ENCODE measurements at places on chromosomes 3 and 15.

GRCh38 chr3:170563712-170564423 is 22.0 kb downstream of the SLC7A14 start:
- peak; percentile 7 for DNase-seq

GRCh38 chr15:99618941-99619411 is 53.2 kb downstream of the MEF2A start:
- no peak for DNase-seq

DNA sequence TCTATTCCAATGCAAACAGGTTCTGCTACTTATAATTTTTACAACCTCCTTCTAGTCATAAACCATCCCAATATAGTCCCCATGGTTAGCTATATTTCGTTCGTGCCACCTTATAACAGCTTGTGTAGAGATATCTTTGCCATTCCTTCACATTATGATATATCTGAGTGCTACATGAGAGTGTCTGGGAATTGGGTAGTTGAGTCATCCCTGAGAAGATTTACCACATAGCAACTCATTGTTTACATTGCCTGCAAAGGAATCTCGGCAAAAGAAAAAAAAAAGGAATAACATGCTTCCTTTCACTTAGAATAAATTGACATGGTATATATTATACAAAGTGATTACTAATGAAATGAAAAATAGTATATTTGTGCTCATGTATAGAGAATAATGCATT is 86.0 kb upstream of the VGLL3 start:
- no peak for DNase-seq

DNA sequence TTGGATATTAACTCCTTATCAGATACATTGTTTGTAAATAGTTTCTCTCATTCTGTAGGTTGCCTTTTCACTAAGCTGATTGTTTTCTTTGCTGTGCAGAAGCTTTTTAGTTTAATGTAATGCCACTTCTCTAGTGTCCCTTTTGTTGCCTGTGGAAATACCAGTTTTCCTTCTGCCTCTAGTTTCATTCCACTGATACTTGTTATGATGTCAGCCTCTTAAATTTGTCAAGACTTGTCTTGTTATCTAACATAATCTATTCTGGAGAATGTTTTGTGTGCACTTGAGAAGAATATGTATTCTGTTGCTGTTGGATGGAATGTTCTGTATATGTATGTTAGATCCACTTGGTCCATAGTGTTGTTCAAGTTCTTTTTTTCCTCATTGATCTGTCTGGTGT is 18.0 kb upstream of the CEP152 start:
- no peak for DNase-seq

GRCh38 chr3:175495331-175495730 is 636.2 kb downstream of the NAALADL2 start:
- peak; percentile 40 for DNase-seq

DNA sequence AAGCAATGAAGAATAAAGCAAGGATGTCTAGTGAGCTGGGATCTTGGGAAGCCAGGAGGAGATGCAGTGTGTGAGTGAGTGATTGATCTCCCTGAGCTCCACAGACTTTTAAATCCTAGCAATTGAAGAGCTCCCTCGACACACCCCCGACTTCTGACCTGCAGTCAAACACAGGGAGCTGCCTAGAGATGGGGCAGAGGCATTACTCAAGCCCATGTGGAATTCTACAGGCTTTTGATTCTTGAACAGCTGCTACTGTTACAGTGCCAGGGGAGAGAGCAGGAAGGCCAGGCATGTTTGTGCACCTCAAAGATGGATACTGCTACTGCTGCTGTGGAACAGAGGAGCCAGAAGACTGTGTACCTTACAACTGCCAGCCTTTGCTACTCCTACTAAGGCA is 1403.1 kb upstream of the ALCAM start:
- no peak for DNase-seq

GRCh38 chr15:70508561-70509281 is 254.6 kb downstream of the UACA start:
- DNase-seq, result peak; percentile 88

DNA sequence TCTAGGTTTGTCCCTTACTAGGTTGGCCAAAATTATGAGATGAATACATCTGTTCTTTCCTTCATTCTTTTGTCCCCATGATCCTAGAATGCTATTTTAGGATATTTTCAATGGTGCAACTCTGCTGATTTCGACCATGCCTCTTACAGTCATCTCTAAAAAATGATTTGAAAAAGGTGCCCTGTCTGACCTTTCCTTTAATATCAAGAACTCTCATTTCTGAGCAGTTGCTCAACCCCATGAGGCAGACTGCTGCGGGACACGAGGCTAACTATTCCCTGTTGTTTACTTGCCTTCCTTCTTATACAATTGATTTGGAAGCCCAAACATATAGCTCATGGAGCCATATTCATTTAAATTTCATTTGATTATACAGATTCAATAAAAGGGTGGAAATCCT is 14.6 kb downstream of the PLSCR2 start:
- no peak for DNase-seq

DNA sequence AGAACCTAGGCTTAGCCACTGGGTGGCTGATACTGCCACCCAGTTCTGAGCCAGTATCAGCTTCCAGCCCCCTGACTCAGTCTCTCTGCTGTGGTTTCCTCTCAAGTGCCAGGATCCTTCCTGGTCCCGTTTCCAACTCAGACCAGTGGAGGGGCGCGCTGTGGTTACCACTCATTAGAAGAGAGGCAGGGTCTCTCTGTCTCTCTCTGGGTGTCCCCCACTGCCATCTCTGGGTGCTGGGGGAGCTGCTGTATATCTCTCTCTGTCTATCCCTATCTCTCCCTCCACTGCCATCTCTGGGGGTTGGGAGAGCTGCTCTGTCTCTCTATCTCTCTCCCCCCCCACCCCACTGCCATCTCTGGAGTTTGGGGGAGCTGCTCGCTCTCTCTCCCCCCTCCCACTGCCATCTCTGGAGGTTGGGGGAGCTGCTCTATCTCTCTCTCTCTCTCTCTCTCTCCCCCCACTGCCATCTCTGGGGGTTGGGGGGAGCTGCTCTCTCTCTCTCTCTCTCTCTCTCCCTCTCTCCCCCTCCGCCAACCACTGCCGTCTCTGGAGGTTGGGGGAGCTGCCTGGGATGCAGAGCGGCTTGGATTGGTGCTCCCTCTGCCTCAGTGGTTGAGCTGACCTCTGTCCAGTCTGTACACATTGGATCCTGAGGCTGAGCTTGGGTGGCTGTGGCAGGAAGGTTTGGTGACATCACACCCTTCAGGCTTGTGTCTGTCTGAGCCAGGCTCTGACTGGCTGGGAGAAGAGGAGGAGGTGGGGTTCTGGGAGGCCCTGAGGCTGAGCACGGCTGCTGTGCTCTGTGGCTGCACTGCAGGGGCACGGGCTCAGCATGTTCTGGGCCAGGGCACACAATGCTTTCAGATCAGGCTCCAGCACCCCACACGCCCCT is 98.9 kb downstream of the APBA2 start:
- no peak for DNase-seq

DNA sequence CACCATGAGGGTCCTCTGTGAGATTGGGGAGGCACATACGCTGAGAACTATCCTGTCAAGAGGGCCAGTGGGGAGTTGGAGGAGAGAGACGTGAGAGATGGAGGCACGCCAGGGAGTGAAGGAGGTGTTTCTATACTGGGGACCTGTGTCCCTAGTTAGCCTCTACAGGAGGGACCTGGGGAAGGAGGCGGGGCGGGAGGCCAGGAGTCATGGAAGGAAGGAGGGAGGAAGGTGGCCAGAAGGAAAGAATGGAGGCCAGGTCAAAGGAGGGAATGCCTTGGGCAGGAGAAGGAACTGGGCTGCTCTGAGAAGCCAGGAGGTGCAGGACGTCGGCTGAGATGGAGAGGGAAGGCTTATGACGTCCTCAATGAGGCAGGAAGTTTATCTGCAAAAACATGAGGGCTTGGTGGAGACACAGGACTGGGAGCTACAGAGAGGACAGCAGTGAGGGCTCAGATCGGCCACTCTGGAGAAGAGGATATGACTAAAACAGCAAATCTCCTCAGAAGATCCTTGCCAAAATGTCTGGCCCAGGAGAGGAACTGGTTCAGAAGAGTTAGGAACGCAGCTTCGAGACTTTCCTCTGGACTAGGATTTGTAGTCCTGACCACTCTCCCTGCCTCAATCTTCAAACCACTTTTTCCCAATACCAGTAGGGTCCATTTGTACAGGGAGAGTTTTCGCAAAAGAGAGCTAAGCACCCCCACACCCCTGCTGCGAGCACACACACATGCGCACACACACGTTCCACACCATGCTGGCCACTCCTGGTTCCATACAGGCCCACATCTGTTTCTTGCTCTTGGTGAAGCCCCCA is 59.9 kb downstream of the ADCY5 start:
- DNase-seq, result no peak

DNA sequence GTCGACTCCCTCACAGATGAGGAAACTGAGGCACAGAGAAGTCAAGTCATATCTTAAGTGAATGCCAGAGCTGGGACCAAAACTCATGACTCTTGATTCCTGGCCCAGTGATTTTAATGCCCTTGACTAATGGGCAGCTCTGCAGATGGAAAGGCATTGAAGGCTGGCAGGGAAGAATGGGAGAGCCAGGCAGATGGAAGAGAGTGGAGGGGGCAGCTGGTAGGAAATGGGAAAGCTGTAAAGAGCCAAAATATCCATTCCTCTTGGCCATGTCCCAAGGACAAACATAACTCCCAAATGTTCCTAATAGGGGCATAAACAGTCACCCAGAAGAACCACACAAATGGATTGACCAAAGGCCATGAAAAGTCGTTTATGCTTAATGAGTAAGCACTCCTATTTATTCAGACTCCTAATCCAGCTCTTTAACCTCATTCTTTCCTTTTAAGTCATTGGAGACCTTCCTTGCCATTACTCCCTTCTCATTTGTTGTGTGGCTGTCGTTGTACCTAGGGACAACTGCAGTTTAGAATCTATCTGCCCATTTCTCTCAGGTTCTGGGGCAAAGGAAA is 330.5 kb upstream of the ROPN1 start:
- no peak for DNase-seq

DNA sequence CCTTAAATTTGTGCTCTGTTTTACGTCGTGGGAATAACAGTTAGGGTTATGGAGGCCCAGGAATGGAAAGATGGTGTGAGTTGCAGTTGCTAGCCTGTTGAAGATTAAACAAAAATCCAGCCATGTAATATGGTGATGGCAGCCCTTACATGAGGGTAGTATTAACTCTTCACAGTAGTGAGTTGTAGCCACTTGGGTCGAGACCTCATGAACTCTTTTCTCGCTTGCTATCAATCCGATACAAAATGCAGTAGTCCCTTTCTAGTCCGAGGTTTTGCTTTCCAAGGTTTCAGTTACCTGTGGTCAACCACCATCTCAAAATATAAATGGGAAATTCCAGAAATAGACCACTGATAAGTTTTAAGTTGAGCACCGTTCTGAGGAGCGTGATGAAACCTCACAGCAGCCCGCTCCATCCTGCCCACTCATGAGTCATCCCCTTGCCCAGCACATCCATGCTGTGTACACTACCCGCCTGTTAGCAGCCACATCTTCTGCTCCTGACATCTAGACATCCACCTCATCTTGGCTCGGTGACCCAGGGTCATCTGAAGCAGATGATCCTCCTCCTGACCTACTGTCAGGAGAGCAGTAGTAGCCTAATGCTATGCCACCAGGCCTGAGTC is 177.9 kb downstream of the CDIN1 start:
- DNase-seq, result no peak

GRCh38 chr15:81653259-81653658 is 279.2 kb upstream of the TMC3 start:
- no peak for DNase-seq

GRCh38 chr3:28637742-28638141 is 289.1 kb upstream of the AZI2 start:
- no peak for DNase-seq

- peak; percentile 74 for DNase-seq
Observed at GRCh38 chr3:157493627-157494550, 9.3 kb downstream of the VEPH1 start.

- no peak for DNase-seq
Observed at GRCh38 chr3:20914310-20914709, 728.3 kb upstream of the SGO1 start.

DNA sequence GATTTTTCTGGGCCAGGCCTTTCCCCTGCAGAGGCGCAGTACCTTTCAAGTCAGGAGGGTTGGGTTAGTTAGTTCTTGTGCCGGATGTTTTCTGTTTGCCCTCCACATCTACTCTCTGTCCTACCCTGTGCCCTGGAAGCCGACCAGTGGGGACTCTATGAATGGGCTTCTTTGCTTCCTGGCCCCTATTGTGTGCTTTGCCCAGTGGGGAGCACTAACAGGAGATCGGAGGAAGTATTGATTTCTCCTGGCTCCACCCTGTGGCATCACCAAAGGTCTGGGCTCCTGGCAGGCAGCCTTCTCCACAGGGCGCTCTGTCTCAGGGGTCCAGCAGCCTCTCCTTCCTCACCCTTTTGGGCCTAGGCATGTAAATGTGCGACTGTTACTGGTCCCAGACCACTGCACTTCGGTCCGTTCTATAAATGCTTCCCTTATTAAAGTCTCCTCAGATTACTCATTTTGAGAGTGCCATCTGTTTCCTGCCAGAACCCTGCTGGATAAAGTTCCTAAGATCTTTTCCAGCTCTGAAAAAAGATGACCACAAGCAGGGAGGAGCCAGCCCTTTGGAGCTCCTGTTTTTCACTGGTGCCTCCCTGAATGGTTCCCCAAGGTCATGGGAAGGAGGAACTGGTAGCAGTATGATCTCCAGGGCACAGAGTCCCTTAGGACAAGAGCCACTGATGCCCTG is 44.5 kb downstream of the CTDSPL start:
- DNase-seq, result peak; percentile 12

GRCh38 chr3:100045696-100046095 is 68.6 kb downstream of the FILIP1L start:
- peak; percentile 64 for DNase-seq

DNA sequence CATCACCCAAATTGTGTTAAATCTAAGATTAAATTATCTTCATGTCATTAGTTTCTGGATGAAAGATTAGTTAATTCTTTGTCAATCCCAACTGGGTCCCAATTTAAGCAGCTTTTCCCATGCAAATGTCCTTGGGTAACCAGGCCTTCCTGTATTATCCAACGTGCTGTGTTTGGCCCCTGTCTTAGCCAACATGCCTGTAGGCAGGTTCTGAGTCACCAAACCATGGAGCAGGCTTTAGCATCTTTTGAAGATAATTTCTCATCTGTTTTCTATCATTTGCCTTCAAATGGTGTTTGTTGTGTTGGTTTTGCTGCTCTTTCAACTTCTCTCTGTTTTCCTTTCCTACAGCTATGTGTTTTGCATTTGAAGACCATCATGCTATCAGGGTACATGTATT is 216.2 kb downstream of the ITPR1 start:
- DNase-seq, result no peak

GRCh38 chr3:171622126-171622525 is 161.9 kb upstream of the TNIK start:
- no peak for DNase-seq
